ENCODE measurements at places on chromosomes 3 and 15.

GRCh38 chr15:85964471-85964870 is 115.2 kb upstream of the AGBL1 start:
- no peak for DNase-seq

DNA sequence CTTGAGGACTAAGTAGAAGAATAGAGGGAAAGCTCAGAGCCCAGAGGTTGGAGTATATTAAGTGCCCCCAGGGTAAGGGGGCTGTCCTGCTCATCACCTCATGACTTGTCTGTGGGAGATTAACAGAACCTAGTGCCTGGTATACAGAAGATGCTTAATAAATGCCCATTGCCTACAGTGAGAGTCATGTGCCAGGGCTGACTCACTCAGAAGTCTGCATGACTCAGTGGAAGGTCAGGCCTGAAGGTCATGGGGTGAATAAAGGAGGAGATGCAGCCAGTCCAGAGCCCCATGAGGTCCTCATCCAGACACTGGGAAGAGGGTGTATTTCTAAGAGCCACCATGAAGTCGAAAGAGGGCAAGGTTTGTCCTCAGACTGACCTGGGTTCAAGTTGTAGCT is 62.5 kb upstream of the TLE3 start:
- DNase-seq = no peak

- no peak for DNase-seq
These were observed 431.2 kb upstream of the THBS1 start for GRCh38 chr15:39149636-39150150.

DNA sequence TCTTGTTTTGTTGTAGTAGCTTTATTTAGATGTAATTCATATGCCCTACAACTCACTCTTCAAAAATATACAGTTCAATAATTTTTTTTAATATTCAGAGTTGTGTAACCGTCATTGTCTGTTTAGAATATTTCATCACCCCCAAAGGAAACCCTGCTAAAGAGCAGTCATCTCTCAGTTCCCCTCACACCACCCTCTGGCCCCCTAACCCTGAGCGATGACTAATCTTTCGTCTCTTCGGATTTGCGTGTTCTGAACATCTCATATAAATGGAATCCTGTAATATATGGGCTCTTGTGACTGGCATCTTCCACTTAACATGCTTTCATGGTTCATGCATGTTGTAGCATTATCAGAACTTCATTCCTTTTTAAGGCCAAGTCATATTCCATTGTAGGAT is 183.8 kb downstream of the ATG7 start:
- DNase-seq = no peak

DNA sequence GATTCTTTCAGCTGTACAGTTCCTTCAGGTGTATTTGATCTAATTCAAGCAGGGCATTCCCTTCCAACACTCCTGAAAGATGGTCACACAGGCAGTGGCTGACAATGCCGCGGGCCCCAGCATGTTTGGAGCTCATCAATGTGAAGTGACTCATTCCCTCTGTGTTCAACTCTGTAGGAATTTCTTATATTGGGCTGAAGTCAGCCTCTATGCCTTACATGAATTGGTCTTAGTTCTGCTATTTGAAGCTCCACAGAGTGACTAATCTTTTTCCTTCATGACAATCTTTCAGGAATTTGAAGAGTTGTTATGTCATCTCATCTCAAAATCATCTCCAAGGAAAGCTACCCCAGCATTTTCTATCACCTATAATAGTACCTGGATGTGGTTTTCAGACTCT is 142.5 kb upstream of the C2CD4B start:
- no peak for DNase-seq

DNA sequence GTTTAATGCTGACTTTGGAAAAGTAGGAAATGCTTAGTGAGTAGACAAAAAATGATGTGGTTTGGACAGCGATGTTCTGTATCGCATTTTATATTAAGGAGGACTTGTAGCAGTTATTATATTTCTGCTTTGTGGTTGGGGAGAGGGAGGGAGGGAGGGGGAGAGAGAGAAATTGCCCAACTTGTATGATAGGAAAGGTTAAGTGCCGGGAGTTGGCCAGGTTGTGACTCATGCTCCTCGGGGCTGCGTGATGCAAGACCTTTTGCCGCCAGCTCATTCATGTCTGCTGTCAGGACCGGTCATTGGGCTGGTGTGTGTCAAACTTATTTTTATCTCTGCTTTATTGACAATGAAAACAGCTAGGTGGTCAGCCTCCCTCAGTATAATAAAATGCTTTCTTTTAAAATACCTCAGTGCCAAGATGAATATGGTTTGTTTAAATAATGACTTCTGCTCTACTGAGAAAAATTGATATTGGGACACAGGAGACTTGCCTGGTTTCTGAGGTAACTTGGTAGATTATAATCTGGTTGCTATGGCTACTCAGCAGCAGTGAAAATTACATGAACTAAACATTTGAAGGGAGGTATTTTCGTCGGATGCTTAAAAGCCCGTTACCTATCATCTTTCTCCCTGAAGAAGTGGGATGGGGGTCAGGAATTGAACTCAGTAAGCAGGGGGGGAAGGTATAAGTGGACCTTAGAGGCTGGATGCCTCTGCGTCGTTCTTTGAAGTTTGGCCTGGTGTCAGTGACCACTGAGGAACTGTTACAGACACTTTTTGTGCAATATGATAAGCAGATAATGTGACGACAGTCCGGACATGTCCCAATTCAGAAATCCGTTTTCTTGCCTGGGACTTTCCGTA is 90.7 kb downstream of the FNDC3B start:
- DNase-seq = no peak
